ENCODE measurements at places on chromosomes 12 and 14.
A peak's percentile ranks its signal among the peaks of the same experiment; 100 is the strongest.

- no peak for DNase-seq
Measured at GRCh38 chr14:103653805-103654204, 24.8 kb downstream of the KLC1 start.

DNA sequence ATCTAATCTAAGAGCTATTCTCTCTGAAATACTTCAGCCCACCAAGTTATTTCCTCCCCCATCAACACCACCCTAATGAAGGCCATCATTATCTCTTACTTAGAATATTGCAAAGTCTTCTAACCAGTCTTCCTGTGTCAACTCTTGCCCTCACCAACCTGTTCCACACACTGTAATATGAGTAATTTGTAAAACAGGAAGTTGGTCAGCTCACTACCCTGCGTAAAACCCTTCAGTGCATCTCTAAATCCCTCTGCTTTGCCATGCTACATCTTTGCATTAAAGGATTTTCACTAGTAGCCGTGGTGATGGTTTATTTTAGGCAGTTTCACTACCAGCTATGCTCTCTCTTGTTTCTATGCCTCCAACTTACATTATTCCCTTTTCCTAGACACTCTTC, 70.0 kb downstream of the KIF21A start:
- DNase-seq, result peak; percentile 62

- DNase-seq, result no peak
Measured at GRCh38 chr12:104747955-104748354, 210.1 kb downstream of the SLC41A2 start.

GRCh38 chr12:95096852-95097251, 23.4 kb upstream of the NR2C1 start:
- DNase-seq, result no peak

- no peak for DNase-seq
Measured at GRCh38 chr12:129083121-129083840, 230.0 kb downstream of the GLT1D1 start.

- no peak for DNase-seq
Measured at GRCh38 chr14:88248606-88249005, 74.5 kb downstream of the KCNK10 start.

GRCh38 chr12:64184216-64184615, 37.9 kb downstream of the KICS2 start:
- DNase-seq, result no peak

DNA sequence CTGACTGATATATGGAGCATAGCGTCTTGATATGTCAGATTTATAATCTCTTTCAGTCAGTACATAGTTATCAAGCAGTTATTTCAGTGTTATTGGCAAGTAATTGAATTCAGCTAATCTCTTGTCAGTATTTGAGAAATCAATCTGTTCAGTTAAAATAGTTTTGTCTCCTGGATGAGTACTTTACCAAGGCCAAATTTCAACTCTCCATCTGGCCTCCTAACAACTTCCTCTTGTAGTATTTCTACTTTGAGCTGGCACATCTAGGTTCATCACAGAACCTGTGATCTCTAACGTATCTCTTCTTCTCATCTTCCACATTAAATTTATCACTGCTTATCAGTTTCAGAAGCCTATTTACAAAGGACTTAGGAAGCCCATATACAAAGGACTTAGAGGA, 690.5 kb downstream of the C12orf50 start:
- no peak for DNase-seq

- peak; percentile 15 for DNase-seq
Measured at GRCh38 chr12:15276088-15276698, 46.1 kb upstream of the PTPRO start.

DNA sequence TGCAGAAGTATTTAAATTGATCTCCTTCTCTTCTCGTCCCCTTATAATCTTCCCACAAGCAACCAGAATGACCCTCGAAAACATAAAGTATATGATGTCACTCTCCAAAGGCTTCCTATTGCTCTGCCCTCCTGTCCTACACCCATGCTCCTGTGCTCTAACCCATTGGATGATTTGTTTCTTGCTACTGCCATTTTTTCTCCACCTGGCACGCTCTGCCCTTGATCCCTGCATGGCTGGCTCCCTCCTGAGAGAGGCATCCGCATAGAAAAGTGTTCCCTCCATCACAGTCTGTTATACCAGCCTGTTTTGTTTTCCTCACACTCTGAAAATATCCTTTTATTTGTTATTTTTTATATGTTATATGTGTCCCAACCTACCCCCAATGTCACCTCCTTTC, 19.8 kb downstream of the MYRFL start:
- DNase-seq, result no peak

- no peak for DNase-seq
Measured at GRCh38 chr12:111022386-111022785, 102.0 kb upstream of the MYL2 start.
